ENCODE measurements at places on chromosomes 6 and 20. TPM values are rescaled to one million over a fixed set of nuclear protein-coding genes. Genes with fewer than 3 reads are reported as not detected.
A peak's percentile ranks its signal among the peaks of the same experiment; 100 is the strongest.

DNA sequence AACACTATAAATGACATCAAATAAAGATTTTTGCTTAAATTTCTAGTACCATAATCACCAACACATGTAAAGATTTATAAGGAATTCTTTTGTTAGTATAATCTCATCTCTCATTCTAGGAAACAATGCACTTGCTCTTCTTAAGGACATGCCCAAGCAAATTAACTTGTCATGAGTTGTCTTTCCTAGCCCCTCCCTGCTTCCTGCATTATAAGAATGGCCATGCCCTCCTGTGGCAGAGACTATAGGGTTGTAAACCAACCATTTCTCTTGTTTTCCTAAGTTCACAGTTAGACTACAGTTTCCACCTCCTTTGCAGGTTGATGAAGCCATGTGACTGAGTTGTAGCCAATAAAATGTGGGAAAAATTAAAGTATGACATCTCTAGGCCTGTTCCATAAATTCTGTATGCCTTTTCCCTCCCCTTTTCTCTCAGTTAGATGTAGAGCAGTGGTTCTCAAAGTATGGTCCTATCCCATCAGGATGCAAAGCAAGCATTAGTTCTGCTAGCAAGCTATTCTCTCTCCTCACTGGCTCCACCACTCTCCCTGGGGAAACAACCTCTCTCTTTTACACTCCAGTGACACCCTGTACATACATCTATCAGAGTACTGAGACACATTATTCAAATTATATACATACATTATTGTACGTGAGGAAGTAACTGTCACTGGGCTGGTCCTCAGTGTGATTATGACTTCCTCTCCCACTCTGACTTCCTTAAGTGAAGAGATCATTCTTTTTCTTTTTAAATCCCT lies 295.0 kb downstream of the PKHD1 start:
- no peak for DNase-seq

DNA sequence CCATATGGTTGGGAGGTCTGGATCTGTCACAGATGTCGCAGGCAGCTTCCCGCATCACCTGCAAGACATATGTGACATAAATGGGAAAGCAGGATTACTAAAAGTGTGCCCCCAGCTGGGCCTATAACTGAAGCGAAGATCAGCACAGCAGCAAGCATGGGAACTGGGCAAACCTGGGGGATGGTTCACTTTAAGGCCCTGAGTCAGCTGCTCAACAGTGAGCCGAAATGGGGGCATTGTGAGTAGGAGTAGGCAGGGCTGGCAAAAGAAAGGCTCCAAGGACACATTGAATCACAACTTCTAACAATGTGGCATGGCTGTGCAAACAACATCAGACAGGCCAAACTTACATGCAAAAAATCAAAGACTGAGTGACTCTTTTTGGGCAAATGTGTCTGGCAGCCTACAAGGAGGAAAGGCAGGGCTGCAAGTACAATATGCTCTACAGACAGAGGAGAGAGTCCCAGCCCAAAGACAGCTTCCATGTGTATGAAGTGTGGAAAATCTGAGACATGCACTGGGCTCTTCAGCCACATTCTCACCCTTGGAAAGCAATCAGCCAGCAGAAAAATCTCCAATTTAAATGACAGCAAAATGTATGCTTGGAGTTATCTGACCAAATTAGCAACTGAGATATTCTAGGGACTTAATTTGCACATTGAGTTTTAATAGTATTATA lies 531.0 kb upstream of the MMS22L start:
- no peak for DNase-seq

- DNase-seq = peak; percentile 81
Observed at GRCh38 chr6:166032366-166033200, 135.1 kb downstream of the TBXT start.

- DNase-seq = no peak
Observed at GRCh38 chr20:63739130-63740069, at the start of gene SLC2A4RG. Gene SLC2A4RG, plus strand, starts transcription at chr20:63739776. Its CDS starts 137 bp downstream, at chr20:63739913.

GRCh38 chr6:103504501-103505154 lies 1355.1 kb downstream of the HACE1 start:
- no peak for DNase-seq

GRCh38 chr6:45970326-45970725 lies 45.3 kb downstream of the CLIC5 start:
- DNase-seq = peak; percentile 48

- DNase-seq = no peak
Observed at GRCh38 chr6:2971420-2972218, at the start of gene SERPINB6. Gene SERPINB6, minus strand, starts transcription at chr6:2971567. Its CDS starts 12,235 bp downstream, at chr6:2959332.

DNA sequence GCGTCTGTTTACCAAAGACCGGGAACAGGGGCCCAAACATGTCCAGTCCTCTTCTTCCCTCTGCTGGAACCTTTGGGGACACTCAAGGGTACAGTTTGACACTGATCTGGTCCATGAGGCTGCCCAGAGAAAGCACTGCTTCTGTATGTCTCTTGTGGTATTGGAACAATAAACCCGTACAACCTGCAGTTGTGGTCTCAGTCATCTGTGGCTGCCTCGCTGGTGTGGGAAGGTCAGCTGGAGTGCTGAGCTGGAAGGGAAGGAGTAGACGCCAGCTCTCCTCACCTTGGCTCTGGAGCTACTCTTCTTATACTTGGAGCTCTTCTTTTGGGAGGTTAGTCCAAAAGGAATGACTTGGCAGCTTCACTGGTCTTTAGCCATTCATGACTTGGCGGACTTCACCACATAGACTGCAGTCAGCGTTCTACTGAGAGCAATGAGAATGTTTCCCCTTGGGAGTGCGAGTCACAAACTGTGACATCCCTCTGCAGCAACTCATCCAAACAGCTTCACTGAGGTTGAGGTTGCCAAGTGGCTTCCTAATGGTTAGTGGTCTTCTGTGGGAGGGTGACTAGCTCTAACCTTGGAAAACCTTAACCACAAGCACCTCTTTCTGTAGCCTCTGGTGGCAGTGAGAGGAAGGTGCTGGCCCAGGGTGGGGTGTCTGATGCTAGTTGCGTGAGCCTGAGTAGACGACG lies 81.2 kb downstream of the ASXL1 start:
- peak; percentile 36 for DNase-seq

DNA sequence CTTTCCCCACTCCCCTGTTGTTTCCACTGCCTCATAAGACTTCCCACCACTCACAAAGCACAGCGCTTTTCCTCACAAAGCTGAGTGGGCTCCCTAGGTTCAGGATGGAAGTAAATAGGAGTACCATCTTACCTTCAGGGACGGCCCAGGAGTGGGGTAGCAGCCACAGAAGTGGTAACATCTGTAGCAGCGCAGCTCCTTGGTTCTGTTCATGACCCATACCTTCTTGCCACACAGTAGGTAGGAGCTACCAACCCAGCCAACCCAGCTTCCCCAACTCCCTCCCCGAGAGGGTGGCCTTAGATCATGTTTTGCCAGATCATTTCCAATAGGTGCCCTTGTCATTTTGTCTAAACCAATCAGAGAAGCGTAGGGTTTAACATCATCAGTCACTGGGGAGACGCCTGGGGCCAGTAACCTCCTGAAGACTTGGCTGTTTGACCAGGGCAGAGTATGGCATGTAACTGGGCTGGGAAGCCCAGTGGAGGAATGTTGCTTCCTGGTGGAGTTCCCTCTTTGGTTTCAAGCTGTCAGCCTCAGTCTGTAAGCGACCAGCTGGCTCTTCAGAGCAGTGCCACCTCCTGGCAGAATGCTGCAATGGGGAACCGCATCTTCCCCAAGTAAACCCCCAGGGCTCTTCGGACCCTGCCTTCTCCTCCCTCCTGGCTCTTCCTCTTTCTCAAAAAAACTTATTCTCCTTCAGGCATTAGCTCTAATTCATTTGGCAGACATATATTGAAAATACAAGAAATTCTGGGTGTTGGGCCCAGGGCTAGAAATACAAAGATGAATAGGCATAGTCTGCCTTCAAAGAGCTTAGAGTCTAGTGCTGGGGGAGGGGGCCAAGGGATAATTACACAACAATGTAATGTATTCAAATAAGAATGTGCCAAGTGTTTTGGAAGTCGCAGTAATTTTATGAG lies at the start of gene HLA-DMA:
TSS of gene HLA-DMA (minus strand) at position 281 of the 923 bp plus-strand sequence. CDS start at position 220, 61 bp downstream.
- peak; percentile 81 for DNase-seq

DNA sequence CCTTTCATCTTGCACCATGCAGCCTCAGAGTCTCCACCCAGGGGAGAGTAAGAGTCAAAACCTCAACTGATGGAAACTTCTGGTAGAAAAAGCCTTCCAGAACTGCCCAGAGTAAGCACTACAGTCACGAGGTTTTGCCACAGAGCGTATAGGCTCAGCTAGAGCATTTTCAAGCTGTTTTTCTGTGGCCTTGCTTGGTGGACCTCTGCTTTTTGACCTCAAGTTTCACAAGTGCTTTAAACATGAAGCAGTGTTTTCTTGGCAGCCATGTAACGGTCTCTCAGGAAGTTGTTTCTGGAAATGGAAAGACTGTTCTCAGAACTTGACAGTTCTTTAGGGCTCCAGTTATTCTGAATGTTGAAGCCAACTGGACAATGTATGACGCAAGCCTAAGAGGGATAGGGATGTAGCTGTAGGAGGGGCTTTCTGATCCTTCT lies 146.5 kb downstream of the ZDHHC14 start:
- no peak for DNase-seq

DNA sequence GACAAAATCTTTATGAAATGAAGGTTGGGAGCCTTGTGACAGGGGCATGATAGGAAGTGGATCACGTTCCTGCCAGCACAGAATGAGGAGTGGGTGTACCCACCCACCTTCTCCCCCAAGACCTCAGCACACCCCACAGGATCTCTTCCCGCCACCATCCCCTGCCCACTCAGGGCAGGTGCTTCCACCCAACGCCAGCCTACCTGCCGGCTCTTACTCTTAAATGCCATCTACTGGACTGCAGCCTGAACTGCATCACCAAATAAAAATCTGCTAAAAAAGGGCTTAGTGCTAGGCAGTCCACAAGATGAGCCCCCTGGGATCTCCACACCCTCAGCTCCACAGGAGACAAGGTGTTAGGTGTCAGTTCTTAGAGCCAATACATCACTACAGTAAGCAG lies 20.6 kb downstream of the DTNBP1 start:
- DNase-seq = no peak

- no peak for DNase-seq
Observed at GRCh38 chr6:167779993-167780655, 46.6 kb upstream of the AFDN start.

GRCh38 chr6:121430514-121431460 lies 4.7 kb upstream of the GJA1 start:
- peak; percentile 20 for DNase-seq

The CLPSL2 gene
- not detected for total RNA-seq

The TCF21 gene
- not detected for total RNA-seq

The RAET1L gene
- total RNA-seq = not detected

The AIF1 gene
- not detected for total RNA-seq

The TBXT gene
- not detected for total RNA-seq
